ENCODE measurements at places on chromosomes 5 and 9.

DNA sequence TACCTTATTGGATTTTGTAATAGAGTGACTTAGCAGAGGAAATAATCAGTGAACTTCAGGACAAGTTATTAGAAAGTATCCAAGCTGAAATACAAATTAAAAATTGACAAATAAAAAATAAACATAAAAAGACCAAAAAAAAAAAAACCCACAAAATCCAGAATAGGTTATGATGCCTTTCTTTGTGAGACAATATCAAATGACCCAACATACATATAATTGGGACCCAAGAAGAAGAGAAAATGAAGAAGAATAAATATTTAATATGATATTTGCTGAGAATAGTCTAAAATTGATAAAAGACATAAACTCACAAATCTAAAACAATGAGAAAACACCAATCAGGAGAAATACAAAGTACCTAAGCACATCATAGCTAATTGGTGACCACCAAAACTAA lies 81.8 kb downstream of the ICE1 start:
- DNase-seq = no peak

DNA sequence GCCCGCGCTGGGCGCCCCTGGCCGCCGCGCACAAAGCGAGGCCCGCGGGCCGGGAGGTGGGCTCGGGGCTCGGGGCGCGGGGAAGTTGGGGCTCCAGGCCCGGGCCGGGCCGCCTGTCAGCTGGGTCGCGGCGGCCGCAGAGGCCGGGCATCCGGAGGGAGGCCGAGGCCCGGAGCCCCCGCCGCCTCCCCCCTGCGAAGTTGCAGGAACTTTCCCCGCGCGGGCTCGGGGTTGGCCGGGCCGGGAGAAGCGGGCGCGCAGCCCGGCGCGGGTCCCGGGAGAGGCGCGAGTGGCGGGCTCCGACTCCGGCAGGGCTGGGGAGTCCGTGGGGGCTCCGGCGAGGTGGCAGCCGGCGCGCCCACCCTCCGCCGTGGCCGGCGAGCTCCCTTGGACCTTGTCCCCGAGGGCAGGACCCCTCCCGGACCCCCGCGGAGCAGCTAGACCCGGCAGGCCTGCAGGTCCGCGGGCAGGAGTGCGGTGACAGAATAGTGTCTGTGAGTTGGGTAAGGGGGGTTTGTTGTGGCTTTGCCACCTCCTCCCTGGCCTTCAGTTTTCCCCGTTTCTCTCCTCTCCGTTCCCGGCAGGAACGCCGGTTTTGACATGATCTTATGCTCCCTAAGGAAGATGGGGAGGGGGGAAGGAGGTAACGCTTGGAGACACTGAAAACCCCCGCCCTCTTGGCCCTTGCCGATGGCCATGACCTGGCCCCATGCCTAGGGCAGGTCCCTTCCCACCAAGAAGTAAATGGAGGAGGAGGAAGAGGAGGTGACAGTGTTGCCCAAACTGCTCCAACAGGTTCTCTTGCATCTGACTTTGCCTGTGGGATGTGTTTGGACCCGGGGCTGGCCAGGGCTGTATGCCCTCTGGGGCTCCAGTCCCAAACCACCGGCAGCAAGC lies 942 bp downstream of the PHF2 start:
- DNase-seq = no peak

GRCh38 chr5:93151121-93151520 lies 429.9 kb downstream of the NR2F1-AS1 start:
- no peak for DNase-seq

- no peak for DNase-seq
Observed at GRCh38 chr9:137511758-137512463, 38.3 kb downstream of the PNPLA7 start.

GRCh38 chr5:32325062-32325461 lies 12.3 kb upstream of the MTMR12 start:
- DNase-seq = no peak
